RWPE1 (cell line): ENCODE measurements at places on chromosomes 5 and 9.

GRCh38 chr5:91359962-91360609, 23.0 kb downstream of the ARRDC3 start:
- DNase-seq = no peak

DNA sequence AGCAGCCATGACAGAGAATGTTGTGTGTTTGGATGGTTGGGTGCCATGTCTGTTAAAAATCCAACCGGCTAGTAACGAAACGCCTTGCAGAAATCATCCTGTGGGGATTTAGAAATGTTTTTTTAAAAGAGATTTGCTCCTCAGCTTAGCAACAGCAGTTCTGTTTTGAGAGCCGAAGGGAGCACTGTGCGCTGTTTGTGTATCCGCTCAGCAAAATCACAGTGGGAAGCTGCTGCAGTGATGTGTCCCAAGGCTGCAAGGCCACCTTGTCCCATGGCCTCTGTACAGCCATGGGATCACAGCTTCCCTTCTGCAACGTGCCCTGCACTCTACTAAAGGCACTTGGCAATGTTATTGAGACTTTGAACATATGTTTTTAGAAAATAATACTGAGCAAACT, 40.9 kb downstream of the TRIO start:
- DNase-seq = no peak

DNA sequence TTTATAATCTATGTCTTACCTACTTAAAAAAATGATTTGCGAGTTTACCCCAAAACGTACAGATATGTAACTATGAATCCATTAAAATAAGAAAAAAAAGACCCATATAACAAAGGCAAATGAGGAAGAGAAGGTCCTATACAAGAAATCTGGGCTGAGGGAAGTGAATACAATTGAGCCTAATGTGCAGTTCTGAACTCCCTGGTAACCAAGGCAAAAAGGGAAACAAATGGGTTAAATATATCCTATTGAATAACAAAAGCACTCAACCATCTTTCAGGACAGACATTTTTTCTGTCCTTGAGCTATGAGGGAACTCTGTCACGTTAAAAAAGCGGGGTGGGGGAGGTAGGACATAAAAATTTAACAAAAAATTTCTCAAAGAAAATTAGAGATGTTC, 78.6 kb downstream of the PTPN3 start:
- DNase-seq = no peak

DNA sequence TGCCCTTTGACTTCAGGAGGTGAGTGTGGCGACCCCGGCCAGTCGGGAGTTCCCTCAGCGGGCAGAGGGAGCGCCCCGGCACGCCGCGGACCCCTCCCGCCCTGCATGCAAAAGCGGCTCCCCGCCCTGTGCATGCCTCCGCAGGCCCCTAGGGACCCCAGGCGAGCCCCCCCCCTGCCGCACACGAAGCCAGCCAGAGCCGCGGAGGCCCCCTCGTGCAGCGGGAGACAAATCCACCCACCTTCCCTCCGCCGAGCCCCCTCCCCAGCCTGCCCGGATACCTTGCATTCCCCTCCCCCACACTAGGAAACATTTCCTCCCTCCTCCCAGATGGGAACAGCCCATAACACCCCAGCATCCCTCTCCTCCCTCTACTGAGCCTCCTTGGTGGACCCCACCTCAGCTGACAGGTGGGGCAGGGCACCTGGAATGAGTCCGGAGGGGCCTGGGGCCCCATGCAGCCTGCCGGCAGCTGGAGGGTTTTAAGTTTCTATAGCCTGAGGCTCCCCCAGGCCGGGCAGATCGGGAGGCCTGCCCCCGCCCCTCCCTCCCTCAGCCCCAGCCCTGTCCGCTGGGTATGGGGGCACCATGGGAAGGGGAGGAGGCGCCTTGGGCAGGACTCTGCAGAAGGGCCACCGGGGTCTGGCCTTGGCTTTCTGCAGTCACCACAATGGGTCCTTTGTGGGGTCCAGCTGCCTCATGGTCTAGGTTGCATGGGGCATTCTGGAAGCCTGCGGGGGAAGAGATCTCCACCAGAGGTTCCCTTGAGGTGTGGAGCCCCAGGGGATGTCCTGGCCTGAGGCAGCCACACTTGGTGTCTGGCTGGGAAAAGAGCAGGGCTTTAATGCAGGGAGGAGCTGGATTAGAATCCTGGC, 601 bp downstream of the ERGIC1 start:
- DNase-seq = no peak

- no peak for DNase-seq
Observed at GRCh38 chr5:170559296-170559695, 55.5 kb downstream of the KCNIP1 start.

DNA sequence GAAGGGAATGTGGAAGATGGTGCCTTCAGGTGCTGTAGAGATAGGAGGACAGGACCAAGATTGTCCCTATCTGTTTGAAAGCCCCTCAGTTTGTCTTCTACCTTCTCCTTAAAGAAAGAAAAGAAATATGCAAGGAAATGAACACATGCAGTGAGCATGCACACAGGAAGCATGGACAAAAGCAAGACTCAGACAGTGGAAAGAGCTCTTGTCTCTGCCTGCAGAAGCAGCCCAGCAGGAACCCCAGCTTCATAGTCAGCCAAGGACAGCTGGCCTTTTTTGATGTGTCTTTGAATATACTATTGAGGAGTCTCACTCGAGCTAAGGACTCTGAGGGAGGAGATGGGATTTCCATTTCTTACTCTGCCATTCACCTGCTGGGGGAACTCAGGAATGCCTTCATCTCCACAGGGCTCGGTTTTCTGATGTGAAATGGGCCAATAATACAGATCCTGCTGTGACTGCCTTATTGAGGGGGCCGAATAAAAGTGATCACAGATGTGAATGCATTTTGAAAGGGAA, 132.5 kb upstream of the ADRA1B start:
- no peak for DNase-seq

DNA sequence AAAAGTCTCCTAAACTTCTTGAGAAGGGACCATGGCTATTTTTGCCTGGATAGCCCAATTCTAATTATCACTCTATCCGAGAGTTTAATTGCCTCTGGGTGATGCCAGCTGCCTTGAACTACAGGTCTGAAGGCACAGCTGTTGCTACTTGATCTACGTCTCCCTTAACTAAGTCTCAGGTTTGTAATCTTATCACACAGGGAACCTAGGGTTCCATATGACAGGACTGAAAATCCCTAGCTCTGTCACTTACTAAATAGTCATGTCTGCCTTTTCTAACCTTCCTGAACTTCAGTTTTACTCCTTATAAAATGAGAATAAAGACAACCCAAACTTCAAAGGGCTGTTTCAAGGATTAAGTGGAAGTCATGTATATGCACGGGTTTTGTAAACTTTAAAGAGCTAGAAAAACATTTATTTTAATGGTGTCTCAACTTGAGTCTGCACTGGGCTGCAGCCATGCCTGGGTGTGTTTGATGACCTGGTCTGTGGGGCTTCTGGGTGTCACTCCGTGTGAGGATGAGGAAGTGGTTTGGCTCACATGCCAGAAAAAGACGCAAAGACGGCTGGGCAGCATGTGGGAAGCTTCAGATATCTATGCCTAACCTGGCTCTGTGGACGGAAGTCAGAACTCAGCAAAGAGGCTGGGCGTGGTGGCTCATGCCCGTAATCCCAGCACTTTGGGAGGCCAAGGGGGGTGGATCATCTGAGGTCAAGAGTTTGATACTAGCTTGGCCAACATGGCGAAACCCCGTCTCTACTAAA, 129.3 kb upstream of the SLC44A1 start:
- no peak for DNase-seq

DNA sequence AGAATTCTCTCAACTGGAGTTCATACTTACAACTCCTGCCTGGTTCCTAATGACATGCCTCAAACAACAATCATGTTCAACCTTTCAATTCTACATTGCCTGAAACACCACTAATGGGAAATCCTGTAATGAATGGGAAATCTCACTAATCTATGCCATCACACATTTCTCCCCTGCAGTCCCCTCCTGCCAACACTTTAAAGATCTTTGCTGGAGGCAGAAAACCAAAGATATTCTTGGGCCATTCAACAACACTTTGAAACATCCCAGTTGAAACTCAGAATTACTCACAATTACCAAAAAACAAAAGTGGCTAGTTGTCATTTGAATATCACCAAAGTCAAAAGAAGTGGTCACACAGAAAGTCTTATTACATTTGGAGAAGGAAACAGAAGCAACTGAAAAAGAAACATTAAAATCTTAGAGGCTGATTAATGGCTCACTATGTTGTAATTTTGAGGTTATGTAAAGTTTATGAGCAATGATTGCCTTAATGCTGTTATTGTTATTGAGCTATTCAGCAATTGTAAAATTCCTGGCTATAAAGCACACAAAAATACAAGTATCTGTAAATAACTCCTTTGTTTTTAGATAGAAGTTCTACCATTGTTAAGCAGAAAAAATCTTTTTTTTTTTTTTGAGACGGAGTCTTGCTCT, 313.4 kb upstream of the SLC30A5 start:
- no peak for DNase-seq

DNA sequence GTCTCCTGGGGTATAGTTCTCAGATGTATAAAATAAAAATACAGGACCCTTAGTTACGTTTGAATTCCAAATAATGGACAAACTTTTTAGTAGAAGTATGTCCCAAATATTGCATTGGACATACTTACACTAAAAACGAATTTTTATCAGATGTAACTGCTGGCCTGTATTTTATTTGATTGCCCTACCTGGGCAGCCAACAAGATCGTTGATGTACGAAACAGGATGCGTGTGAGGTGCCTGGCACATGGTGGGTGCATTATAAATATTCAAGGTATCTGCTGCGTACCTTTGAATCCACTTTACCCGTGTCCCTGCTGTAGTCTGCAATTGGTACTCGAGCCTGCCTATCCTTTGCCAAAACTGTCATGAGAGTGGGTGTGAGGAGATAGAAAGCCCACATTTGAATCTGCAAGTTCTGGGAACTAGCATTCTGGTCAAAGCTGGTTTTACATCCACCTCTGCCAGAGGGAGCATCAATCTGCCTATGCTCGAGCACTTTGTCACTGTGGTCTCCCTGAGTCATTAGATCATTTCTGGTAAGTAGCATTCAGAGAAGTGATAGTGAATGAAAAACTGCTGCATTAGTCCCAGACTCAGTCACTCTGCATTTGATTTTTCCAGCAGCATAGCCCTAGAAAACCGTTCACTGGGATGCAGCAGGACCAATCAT, 133.7 kb upstream of the IQGAP2 start:
- no peak for DNase-seq

DNA sequence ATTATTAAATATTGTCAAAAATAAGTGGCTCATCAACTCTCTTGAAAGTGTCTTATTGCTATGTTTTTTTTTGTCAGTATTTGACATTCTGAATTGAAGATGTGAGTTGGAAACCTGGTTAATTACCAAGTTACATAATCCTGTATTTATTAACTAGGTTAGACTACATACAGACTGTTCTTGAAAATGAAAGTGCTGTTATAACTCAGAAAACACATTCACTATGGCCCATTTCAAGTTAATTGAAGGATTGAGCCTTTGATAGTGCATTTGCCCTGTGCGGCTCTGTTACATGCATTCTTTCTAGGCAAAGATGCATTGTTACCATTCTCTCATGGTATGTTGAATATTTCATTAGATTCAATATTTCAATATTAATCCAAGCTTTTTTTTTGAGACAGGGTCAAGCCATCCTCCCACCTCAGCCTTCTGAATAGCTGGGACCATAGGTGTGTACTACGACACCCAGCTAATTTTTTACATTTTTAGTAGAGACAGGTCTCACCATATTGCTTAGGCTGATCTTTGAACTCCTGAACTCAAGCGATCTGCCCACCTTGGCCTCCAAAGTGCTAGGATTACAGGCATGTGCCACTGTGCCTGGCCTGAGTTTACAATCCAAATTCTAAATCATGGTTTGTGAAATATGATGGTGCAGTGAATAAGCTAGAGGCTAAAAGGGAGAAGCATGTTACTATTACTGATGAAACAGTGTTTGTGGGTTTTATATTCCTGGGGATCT, 10.0 kb downstream of the CTNNA1 start:
- DNase-seq = no peak

DNA sequence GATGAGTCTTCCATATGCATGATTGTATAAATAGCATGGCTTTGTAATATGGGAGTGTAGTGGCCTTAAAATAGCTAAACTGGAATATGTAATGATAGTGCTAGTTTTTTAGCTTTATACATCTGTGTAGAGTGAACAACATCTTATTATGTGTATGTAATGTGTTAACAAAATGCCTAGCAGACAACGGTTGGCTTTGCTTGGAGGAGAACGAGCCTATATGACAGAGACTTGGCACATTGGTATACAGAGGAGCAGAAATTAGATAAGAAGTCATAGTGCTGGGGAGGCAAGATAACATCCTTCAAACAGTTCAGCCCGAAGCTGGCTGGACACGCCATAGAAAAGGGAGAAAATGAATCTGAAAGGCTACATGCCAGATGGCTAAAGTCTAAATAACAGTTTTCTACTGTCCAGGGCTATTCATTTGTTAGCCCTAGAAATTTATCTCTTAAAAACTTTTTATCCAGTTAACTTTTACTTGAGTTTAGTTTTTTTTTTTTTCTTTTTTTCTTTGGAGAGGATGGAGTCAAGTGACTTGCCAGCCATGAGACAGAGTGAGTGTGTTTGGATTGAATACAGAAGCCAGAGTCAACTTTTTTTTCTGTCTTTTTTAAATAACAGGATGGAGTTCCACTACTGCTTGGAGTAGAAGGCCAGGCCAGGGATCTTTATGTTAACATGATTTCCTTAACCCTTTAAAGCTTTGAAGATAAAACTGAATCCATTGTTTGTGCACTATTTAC, 214.4 kb upstream of the ACTBL2 start:
- no peak for DNase-seq

DNA sequence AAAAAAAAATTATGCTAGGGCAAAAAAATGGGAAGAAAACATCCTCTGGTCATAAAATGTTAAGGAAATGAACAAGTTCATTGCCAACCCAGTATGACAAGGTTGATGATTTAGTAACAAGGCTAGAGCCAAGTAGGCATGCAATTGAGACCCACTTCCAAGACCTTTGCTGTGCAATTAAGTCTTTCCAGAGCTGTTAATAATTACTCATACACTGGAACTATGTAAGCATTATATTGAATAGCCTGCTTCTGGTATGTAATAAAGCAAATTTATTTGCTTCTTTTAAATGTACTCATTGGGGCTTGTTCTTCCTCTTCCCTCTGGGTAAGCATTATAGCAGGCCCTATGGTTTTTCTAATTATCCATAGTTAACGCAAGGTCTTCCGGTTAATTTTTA, 32.5 kb upstream of the SNAPC3 start:
- DNase-seq = no peak

GRCh38 chr5:8905021-8905420, 640.9 kb downstream of the SEMA5A start:
- peak; percentile 52 for DNase-seq

GRCh38 chr5:177162379-177162778, 28.8 kb downstream of the NSD1 start:
- no peak for DNase-seq
